8988T (cell line): ENCODE measurements at places on chromosomes 3 and 15.
A peak's percentile ranks its signal among the peaks of the same experiment; 100 is the strongest.

DNA sequence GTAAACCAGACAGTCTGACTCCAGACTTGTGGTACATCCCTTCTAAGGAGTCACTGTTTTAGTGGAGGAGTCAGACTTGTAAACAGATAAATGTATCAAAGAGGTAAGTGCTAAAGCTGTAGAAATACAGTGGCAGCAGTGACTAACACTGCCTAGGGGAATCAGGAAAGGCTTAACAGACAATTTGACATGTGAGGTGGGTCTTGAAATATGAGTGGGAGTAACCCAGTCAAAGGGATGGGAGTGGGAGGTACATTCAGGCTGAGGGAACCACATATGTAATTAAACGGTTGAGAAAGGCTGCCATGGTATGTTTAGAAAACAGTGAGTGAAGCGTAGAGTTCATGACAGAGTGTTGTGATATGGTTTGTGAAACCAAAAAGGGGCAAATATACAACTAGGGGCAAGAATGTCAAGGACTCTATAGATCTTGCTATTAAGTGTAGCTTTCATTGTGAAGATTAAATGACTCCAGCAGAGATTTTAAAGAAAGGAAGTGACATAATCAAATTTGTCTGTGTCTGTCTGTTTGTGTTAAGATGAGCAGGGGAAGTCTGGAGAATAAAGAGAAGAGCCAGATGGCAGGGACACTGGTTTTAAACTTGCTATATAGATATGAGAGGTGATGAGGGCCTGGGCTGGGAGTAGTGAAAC lies 11.2 kb upstream of the ALCAM start:
- no peak for DNase-seq

DNA sequence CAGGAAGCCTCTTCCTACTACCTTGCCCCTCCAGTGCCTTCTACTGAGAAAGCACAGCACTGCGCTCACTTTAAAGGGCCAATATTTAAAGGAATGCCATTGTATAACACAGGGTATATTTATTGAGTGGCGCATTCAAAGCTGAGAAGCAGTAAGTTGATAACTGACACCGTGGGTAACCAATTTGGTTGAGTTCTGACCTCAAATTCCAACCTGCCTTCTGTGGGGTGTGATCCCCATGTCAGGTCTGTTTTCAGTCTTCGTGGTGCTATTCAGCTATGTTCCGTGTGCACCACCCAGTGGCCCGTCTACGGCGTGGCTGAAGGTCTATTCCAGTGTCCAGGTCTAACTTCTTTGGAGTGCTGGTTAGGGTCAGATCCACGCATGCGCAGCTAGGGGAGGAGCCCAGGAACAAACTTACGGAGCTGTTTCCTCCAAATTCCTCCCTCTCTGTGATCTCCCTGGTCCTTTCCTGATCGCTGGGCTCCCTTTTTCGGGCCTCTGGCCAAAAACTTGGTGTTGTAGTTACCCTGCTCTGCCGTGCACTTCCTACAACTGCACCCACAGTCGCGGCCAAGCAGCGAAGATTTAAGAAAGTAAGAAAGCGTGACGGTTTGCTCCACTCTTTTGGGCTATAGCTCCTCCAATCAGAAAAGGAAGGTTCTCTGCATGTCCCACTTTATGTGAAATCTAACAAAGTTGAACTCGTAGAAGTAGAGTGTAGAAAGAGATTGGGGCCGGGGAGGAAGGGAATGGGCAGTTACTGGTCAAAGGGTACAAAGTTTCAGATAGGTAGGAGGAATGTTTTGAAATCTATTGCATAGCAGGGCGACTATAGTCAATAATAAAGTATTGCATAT lies 7.7 kb downstream of the LRRC2 start:
- DNase-seq: peak; percentile 68

- no peak for DNase-seq
Observed at GRCh38 chr3:43997788-43998369, 243.8 kb upstream of the TOPAZ1 start.

DNA sequence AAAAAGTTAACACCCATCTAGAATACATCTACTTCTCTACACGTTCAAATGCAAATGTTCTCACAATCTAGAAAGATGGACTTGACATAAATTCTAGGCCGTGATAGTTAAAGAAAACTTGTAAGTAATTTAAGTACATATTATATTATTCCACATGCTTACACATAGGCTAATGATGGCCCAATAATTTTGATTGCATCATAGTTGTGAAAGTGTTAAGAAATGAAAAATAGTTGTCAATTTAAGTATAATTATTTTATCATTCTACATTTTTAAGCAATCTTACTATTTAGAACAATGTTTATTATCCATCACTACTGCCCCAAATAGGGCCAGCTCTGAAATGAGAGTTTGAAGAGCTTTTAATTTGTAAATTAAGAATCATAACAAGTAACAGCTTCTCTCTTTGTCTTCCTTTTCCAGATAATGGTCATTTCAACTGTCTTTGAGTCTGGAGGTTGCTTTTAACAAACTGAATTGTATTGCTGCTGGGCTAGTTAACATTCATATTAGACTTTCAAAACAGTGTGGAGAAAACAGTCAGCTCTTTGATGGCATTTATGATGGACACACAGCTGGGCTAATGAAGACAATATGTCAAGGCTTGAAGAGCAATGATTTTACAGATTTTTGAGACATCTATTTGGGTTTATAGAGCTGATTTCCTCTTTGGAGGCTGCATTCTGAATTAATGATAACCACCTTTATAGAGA lies 246.1 kb upstream of the KCNH8 start:
- DNase-seq: no peak

DNA sequence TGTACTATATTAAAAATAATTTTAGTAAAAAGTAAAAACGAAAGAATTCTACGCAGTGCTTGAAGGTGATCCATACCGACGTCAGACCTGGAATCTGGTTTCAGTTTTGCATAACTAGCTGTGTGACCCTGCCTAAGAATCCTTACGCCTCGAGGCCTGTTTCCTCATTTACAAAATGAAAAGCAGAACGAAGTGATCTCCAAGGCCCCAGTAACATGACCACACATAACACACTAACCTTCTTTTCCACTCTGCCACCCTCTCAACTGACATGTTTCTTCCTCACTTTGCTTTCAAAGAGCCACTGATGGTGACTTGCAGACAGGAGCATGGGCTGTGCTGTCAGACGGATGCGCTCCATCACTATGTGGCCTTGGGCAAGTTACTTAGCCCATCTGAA lies 4.8 kb downstream of the MESD start:
- DNase-seq: no peak

DNA sequence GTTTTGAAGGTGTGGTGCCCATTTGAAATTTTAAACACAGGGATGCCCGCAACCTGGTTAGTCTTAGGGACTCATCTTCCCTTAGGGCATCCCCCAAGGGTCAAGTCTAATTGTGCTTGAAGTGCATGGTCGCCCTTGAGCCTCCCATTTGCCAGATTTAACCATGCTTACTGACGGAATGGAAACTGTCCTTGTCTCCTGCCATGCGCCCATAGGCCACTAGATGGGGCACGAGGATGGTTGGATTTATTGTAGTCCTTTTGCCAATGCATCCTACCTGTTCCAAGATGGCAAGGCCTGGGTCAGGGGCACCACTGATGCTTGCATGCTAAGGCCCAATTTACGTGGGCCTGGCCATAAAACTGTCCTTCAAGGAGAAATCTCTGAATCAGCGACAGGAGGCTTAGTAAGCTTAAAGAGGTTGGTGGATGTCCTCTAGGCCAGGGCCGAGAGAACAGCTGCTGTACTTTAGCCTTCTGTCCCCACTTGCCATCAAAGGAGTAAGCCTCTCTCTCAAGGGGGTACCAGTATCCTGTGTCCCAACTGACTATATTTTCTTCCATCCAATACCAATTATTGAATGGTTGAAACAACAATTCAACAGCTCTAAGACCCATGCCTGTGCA lies 355.4 kb downstream of the OTOL1 start:
- no peak for DNase-seq

- no peak for DNase-seq
Observed at GRCh38 chr15:65930134-65930533, 60.8 kb downstream of the RAB11A start.

- no peak for DNase-seq
Observed at GRCh38 chr3:71401695-71402231, 181.8 kb downstream of the FOXP1 start.

DNA sequence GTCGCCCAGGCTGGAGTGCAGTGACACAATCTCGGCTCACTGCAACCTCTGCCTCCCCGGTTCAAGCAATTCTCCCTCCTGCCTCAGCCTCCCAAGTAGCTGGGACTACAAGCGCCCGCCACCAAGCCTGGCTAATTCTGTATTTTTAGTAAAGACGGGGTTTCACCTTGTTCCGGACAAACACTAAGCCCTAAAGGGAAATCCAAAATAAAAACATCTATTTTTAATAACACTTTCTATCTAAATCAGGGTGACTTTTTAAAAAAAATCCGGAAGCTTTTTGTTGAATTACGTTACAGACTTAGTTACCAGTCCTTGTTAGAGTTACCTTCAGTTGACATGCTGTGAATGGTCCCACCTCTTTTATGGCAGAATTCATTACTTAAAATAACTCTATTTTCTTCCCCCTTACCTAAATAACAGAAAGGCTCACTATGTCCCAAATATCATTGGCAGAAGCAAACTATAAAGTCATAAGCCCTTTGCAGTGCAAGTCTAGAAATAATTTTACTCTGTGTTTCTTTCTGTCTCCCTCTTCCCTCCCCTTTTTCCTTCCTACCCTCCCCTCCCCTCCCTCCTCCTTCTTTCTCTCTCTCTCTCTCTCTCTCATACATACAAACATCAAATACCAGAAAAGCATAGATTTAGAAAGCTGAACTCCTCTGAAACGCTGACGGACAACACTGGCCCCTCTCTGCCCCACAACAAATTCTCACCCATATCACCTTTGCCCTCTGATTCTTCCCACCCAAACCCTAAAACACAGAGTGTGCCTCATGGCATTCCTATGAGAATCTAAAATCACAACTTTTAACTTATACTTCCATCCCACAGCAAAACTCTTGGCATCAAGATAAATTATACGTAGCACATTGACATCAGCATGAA lies 18.3 kb downstream of the THBS1 start:
- no peak for DNase-seq

GRCh38 chr3:142802891-142803290 lies 79.1 kb downstream of the TRPC1 start:
- no peak for DNase-seq

- DNase-seq: no peak
Observed at GRCh38 chr3:44931791-44932190, 44.2 kb downstream of the ZDHHC3 start.

GRCh38 chr15:101600035-101600434 lies 52.1 kb downstream of the TM2D3 start:
- no peak for DNase-seq

- no peak for DNase-seq
Observed at GRCh38 chr3:42072831-42073301, 18.3 kb upstream of the TRAK1 start.

DNA sequence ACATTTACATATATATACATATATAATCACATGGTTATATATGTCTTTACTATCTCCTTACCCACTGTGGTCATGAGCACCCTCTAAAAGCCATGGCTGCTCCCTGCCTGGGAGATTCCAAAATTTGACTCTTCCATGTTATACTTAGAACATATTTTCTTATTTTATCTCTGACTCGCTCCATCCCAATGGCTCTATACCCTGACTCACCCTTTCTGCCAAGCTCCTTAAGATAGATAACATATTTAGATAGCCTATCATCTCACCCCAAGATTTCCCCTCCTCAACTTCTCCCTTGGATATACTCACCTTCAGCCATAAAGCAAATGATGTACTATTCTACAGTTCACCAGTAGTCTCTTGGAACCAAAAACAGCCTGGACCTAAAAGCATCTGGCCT lies 65.1 kb downstream of the CD200R1L start:
- no peak for DNase-seq

- DNase-seq: no peak
Observed at GRCh38 chr3:19931180-19931692, 2.8 kb downstream of the EFHB start.

- no peak for DNase-seq
Observed at GRCh38 chr3:186570941-186571643, 572 bp downstream of the DNAJB11 start.

DNA sequence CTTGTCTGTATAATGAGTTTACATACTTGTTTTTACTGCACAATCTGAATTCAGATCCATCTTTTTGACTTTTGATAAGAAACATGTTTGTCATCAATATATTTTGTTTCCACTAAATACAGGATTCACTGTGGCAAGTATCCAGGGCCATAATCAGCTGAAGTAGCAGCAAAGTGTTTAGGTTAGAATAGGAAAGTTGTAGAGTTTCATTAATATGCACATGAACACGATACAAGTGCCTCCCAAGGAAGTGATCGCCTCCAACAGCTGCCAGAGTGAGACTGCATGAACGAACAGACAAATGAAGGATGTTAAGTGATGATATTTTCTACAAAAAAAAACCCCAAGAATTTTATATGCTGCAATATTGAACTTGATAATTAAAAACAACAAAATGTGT lies 204.3 kb downstream of the TBL1XR1 start:
- no peak for DNase-seq

DNA sequence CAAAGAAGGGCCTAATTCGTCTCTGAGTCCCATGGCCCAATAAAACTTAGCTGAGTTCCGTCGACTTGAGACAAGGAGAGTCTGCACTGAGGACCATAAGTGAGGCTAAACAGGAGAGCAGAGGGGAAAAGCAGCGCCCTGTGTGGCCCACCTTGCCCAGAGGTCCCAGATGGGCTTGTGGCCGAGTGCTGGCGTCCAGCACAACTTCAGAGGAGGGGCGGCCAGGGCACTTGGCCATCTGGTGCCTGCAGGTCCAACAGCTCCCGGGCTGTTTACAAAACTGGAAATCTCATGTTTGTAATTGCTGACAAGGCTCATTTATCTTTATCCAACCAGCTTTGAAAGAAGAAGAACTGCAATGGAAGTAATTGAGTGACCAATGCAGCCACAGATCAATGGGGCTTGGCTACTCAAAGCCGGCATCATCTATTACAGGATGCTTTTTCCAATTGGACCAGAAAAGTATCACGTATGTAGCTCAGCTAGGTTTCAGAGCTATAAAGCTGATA lies 306.3 kb downstream of the OCA2 start:
- DNase-seq: no peak

DNA sequence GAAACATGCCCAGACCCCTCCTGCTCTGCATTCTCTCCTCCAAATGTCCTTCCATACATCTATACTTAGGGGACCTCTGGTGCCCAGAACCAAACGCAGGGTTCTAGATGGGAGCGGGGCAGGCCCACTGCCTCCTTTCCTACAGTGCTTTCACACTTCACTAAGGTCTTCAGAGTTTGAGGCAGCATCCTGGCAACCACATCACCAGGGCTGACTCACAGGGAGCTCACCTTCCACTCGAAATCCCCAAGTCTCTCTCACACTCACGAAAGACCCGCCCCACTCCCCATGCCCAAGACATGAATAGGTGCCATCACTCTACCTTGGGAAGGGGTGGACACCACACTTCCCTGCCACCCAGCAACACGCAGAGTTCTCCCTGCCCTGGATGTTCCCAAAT lies 18.9 kb downstream of the HOMER2 start:
- DNase-seq: no peak

DNA sequence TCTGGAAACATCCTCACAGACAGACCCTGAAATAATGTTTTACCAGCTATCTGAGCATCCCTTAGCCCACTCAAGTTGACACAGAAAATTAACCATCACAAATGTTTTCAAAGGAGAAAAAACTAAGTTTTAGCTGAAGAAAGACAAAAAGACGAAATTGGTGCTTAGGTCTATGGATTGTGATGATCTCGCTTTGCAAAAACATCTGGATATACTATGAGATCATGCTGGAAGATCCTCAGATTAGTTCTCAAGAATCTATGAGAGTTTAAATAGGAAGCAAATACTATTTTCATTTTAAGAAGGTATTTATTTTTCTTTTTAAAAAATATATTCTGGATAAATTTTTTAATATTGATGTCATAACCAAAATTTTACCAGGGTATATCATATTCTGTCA lies 42.6 kb upstream of the MBNL1 start:
- DNase-seq: no peak

GRCh38 chr3:69888040-69888942 lies 111.2 kb upstream of the SAMMSON start:
- no peak for DNase-seq
